HTR-8/SVneo (cell line): ENCODE measurements at places on chromosomes 1 and 21.

GRCh38 chr1:78101514-78101913 lies 55.7 kb downstream of the GIPC2 start:
- DNase-seq, result peak; percentile 64

DNA sequence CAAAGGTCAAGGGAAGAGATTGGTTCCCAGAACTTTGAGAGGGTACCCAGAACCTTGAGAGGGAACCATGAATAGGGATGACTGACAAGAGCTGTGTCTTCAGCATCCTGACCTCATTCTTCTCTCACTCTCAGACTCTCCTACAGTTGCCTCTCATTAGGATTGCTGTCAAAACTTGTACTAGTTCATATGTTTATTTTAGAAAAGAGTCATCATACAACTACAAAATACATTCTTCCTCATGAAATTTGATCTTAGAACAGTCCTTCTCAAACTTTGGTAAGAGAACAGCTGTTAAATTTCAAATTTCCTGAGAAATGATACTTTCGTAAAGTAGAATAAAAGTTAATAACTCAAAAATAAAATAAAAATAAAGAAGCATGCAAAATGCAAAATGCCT lies 161.4 kb upstream of the ZRANB2 start:
- DNase-seq, result no peak

- DNase-seq, result no peak
These were observed 62.1 kb downstream of the PCNT start for GRCh38 chr21:46385846-46386733.

- no peak for DNase-seq
These were observed 9.3 kb downstream of the KANK4 start for GRCh38 chr1:62309906-62310305.

DNA sequence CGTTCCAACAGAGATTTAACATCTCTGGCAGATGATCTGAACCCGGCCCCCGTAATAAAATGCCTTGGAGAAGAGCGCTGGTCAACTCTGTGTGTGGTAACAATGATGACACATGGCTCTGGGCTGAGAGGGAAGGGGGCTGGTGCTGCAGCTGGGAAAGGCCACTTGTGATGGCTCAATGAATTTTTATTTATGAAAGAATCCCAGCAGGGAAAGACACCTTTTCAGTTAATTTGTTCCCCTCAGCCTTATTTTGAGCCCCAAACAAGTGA lies 59.4 kb downstream of the SYT6 start:
- DNase-seq, result no peak

- no peak for DNase-seq
These were observed 4.6 kb downstream of the S100A9 start for GRCh38 chr1:153362187-153362775.

DNA sequence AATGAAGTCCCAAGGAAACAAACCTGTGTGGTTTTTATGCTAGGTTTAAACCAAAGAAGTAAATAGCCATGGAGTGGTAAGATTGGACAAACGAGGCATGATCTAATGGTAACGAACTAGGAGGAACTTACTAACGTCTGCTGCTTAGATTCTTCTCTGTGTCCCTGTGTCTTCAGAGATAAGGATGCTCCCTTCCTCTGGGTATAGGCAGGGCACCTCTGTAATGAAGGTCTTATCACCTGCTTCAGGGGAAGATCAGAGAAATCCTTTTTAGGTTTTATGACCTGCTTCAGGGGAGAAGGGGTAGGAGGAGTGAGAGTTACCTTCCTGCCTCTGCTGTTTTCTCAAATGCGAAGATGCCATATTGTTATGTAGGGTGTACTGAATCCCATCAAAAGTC lies 214.9 kb upstream of the L1TD1 start:
- no peak for DNase-seq

GRCh38 chr1:73813236-73813635 lies 384.7 kb downstream of the LRRIQ3 start:
- DNase-seq, result no peak

- DNase-seq, result no peak
These were observed 42.4 kb downstream of the GLIS1 start for GRCh38 chr1:53696571-53696970.

DNA sequence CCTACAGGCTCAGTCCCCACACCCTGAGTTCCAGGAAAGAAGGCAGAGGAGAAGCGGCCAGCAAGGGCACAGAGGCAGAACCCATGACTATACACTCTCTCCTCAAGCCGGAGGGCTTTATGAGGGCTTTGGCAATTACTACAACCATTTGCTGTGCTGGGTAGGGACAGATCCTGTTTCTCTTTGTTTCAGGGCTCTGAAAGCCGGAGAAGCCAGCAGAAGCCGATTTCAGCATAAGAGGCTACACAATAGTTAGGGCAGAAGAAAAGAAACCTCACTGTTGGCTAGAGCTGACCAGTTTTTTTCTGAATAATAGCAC lies 13.9 kb downstream of the GPR3 start:
- DNase-seq, result no peak

DNA sequence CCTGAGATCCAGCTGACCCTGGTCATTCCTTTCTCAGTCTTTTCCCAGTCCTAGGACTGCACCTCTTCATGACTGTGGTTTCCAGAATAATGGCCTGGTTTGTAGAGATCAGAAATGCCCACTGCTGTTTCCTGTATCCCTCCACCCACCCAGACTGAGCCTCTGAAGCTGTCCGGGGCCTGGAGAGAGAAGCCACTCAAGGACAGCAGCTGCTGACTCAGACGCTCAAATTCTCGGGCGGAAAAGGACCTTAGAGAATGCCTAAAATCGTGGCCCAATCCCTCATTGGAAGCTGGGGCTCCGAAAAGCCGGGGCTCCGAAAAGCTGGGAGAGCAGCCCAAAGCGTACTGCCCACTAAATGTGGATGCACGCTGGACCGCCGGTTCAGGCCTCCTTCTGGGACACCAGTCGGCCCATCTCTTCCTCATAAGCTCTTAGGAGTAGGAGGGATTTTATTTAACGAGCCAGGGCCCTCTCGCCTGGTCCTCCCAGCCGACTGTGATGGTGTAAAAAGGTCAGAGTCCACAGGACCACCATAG lies 7.8 kb upstream of the GPR61 start:
- no peak for DNase-seq

DNA sequence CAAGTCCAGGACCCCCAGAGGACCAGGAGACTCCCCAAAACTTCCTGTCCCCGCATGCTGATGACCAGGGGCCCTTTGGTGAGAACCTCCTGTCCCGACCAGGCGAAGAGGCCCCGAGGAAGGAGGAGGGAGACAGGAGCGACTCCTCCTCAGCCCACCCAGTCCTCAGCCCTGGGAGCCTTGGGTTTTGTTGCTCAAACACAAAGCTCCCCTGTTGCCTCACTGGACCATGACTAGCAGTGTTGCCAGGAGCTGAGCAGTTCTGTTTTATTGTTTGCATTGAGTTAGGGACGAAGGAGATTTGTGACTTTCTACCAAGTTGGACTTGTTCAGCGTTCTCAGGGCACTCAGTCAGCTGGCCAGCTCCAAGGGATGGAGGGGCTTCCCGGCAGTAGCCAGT lies 10.0 kb downstream of the UMODL1 start:
- DNase-seq, result no peak
